ENCODE measurements at places on chromosomes 11 and 22.

DNA sequence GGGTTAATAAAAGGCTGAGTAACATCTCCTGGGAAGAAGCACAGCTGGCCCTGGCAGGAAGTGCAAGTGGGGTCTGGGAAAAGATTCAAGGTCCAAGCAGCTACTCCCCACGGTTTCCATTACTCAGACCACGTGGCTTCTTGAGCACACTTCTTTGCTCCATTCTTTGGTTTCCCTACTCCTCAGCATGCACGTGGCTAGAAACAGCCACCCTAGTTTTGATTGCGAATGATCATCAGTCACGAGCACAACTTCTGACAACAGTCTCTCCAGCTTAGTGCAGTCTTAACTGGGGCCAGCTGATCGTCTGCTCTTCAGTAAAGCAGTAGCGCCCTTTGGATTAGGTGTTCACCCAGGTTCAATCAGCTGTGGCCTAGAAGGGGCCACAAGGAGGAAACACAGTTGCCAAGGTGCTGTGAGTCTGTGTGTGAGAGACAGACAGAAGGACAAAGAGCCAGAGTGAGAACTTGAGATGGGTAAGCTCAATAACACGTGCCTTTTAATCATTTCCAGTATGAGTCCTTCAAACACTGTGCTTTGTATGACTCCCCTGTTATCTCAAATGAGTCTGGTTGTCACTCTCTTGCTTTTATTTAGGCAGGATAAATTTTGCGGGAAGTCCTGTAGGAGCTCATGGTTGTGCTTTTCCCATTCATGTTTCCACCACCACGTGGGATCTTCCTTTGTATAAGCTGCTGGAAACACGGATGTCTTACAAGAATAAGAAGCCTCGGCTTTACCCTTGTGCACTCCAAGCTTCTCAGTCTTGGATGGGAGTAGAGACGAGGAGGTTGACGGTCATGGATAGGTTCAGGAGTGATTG lies 901 bp upstream of the PARVA start:
- DNase-seq, result no peak

- DNase-seq, result no peak
Observed at GRCh38 chr11:106690923-106691322, 327.4 kb downstream of the GUCY1A2 start.

GRCh38 chr11:4671741-4672140 lies 25.9 kb downstream of the OR51E2 start:
- DNase-seq, result no peak

- DNase-seq, result no peak
Observed at GRCh38 chr22:37514526-37515051, 4.6 kb downstream of the CARD10 start.

- DNase-seq, result no peak
Observed at GRCh38 chr11:128285321-128285720, 302.0 kb downstream of the ETS1 start.

DNA sequence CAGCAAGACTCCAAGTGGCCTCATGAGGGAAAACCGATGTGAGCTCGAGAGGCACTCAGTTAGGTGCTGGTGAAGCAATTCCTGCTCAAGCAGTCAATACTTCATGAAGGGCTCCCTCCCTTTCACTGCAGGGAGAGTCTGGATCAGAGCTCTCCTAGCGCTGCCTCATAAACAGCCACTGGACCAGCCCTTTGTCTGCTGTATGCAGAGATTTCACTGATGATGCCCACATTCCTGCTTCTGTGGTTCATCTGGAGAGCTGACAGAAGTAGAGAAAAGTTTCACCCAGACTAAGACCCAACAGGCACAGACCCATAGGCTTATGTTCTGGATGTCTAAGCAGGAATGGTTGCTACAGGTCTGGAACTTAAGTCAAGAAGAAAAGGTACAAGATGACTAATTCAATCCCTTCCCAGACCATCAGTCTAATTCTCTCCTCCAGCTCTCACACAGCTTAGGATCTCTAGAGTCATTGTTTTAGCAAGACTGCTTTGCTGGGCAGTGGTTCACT lies 4.0 kb downstream of the UCP2 start:
- DNase-seq, result no peak

DNA sequence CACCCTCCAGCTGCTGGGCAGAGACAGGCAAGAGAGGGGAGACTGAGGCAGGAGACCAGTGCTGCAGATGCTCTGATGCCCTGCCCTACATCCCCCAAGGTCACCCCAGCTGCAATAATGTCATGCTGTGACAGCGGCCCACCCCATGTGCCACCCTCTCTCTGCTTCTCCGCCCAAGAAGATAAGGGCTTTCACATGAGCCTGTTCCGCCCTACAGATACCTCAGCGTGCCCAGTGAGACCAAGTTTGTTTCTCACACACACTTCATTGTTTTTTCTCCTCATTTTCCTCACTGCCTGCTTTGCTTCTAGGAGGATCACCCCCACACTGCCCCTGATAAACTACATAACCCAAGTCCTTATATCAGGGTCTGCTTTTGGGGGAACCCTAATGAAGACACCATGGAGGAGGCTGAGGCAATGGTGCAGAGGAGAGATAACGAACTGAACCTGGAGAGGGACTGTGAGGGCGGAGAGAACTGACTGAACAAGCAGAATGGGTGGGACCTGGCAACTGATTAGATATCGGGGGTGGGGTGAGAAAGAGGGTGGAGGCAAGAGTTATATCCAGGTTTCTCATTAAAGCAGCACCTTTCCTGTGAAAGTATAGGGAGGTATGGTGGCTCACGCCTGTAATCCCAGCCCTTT lies 37.5 kb upstream of the TSKU start:
- no peak for DNase-seq

DNA sequence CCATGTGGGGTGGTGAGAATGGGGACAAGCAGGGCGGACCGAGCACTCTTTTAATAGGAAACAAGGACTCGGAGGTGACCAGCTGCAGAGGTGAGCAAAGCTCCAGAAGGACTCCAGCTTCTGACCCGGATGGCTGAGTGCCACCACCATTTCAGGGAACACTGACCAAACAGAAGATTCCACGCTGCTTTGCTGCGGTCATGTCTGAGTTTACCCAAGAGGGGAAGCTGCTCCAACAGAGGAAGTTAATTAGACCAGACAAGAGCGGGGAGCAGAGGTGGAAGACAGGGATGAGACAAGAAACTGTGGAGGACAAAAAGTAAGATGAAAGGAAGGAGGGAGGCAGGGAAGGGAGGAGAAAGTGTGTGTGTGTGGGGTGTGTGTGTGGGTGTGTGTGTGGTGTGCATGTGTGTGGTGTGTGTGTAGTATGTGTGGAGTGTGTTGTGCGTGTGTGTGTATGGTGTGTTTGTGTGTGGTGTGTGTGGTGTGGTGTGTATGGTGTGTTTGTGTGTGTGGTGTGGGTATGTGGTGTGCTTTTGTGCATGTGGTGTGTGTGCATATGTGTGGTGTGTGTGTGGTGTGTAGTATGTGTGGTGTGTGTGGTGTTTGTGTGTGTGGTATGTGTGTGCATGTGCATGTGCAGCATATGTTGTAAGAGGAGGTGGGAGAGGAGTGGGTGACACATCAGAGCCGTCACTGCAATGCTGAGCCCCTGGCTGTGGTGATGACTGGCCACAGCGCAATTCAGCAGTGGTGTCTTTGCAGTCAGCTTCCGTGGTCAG lies 82.2 kb upstream of the AKIP1 start:
- no peak for DNase-seq

GRCh38 chr22:17787241-17787640 lies 13.0 kb upstream of the BID start:
- no peak for DNase-seq

DNA sequence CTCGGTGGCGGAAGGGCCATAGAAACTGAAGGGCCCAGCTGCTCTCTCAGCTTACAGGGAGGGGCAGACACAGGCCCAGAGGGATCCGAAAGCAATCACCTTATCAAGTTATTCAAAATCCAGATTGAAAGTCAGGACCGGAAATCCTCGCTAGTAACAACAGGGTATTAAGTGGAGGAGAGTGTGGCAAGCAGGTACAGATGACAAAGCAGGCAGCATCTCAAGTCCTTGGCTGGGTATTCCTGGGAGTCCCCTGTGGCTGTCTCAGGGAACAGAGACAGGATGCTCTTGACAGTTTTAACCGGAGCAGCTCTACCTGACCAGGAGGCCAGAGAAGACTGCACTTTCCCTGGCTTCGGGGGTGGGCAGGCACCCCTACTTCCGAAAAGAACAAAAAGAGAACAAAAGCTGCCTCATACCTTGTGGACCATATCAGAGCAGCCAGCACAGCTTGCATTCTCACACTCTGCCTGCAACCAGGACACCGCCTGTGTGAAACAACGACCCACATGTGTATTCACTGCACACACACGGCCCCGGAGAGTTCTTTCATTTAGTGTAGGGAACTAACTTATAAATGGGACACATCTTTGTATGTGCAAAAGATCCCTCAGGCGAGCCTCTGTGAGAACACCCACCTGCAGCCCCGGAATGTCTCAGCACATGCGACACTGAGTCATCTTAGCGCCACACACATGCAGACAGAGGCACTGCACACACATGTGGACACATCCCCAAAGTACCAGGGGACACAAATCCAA lies 78.3 kb downstream of the MICAL3 start:
- no peak for DNase-seq

- DNase-seq, result no peak
Observed at GRCh38 chr22:18088825-18089568, 11.2 kb downstream of the PEX26 start.

All from GM23338 (cell line).